GM23338 (cell line): ENCODE measurements at places on chromosomes 1 and 21. TPM values are rescaled to one million over a fixed set of nuclear protein-coding genes. Genes with fewer than 3 reads are reported as not detected.

The TFF2 gene
- not detected in 2 replicates for polyA plus RNA-seq

The MPZ gene
- polyA plus RNA-seq = 2.2 and 4.0 TPM in 2 replicates

The CHODL gene
- 0.75 and 0.95 TPM in 2 replicates for polyA plus RNA-seq

The REN gene
- polyA plus RNA-seq = not detected in 2 replicates

The CD1D gene
- 1.5 and 1.7 TPM in 2 replicates for polyA plus RNA-seq

The SDHB gene
- 112 and 121 TPM in 2 replicates for polyA plus RNA-seq

The SFN gene
- polyA plus RNA-seq = 1.8 and 3.6 TPM in 2 replicates

The ELAVL4 gene
- 1.7 and 1.9 TPM in 2 replicates for polyA plus RNA-seq

The ANGPTL1 gene
- 0.19 and 0.58 TPM in 2 replicates for polyA plus RNA-seq

The IFT25 gene
- polyA plus RNA-seq = 97.1 and 109 TPM in 2 replicates

The SPATA45 gene
- polyA plus RNA-seq = not detected in 2 replicates

The FCGR3A gene
- 0.10 TPM in 1 of 2 replicates, not detected in the other for polyA plus RNA-seq

The CFHR5 gene
- not detected in 2 replicates for polyA plus RNA-seq

The EFNA1 gene
- 3.2 and 5.1 TPM in 2 replicates for polyA plus RNA-seq

DNA sequence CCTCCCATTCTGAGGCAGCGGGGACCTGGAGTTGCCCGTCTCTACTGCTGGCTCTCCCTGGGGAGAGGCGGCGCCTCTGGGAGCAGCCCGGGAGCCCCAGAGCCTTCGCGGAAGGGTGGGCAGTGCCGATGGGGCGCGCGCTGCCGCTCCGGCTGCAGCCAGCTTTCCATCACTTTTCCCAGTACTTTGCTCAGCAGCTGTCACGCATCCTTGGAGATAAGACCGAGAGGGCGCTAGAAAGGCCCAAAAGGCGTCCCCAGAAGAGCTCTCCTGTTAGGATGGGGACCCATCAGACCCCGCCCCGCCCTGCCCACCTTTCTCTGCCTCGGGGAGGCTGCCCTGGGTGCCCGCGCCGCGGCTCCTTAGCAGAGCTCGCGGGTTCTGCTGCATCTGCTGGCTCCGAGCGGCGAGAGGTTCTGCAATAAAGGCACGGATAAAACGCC, 534 bp downstream of the KCNH1 start:
- H3K4me3 ChIP-seq = peak overlapping the region; percentile 72
- peaks cover 32% of the 10 kb centered on the region for H3K27me3 ChIP-seq
- peak; percentile 62 for DNase-seq
- no peaks in the 10 kb centered on the region for H3K36me3 ChIP-seq
- no peak overlapping the region for H3K27ac ChIP-seq
- peaks cover 8% of the 10 kb centered on the region; the same call in 1 of the 2 replicates for H3K4me1 ChIP-seq

DNA sequence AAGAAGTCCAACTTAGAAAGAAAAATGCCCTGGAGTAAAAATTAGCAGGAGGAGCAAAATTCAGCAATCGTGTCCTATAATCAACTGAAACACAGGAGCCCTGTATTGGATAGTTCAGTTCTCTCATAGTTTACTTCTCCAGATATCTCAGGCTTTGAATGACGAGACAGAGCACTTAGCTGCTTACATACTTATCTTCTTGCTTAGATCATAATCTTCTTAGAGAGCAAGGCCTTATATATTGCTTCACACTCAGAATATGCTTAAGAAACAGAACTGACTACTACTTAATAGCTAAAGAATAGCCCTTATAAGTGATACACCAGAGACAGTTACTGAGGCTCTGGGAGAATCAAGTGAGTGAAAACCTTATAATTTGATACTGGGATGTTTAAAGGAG, 38.9 kb downstream of the TOR3A start:
- peak overlapping the region; percentile 11; the same call in 1 of the 2 replicates for H3K27ac ChIP-seq
- no peak overlapping the region for H3K4me3 ChIP-seq
- H3K27me3 ChIP-seq = no peaks in the 10 kb centered on the region
- H3K36me3 ChIP-seq = peaks cover 10% of the 10 kb centered on the region

DNA sequence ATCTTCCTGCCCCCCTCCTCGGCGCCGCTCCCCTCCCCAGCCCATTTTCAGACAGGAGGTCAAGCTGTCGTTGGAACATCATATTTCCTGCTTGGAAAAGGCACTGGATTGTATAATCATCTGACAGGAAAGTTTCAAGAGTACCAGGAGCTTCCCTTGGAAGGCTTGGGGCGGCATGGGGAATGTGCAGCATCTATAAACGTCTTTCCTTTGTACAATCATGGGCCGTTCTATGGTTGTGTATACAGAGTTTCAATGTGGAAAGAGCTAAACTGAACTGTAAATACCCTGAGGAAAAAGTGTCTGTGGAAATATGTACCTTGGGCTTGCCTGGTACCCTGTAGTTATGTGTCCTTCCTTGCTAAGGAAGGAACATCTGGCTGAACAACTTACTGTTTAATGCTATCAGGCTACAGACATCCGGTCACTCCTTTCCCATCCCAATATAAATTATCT, 368.1 kb upstream of the ADGRL2 start:
- H3K4me3 ChIP-seq = no peak overlapping the region
- no peaks in the 10 kb centered on the region for H3K36me3 ChIP-seq
- 0 out of 2 replicates have a peak overlapping the region, but pooled peaks have one; percentile 91 for H3K27ac ChIP-seq
- H3K4me1 ChIP-seq = peaks cover 46% of the 10 kb centered on the region
- H3K27me3 ChIP-seq = no peaks in the 10 kb centered on the region

GRCh38 chr1:8763888-8764287, 53.6 kb downstream of the RERE start:
- H3K27me3 ChIP-seq = no peaks in the 10 kb centered on the region
- H3K27ac ChIP-seq = no peak overlapping the region
- peak; percentile 66 for DNase-seq
- peaks cover 10% of the 10 kb centered on the region; the same call in 1 of the 2 replicates for H3K4me1 ChIP-seq
- H3K4me3 ChIP-seq = no peak overlapping the region
- no peaks in the 10 kb centered on the region for H3K36me3 ChIP-seq

- no peak overlapping the region for H3K27ac ChIP-seq
- H3K36me3 ChIP-seq = peaks cover 77% of the 10 kb centered on the region
- no peaks in the 10 kb centered on the region for H3K27me3 ChIP-seq
- H3K4me3 ChIP-seq = no peak overlapping the region
- DNase-seq = no peak
Observed at GRCh38 chr1:173482683-173483082, 5.5 kb downstream of the PRDX6 start.

DNA sequence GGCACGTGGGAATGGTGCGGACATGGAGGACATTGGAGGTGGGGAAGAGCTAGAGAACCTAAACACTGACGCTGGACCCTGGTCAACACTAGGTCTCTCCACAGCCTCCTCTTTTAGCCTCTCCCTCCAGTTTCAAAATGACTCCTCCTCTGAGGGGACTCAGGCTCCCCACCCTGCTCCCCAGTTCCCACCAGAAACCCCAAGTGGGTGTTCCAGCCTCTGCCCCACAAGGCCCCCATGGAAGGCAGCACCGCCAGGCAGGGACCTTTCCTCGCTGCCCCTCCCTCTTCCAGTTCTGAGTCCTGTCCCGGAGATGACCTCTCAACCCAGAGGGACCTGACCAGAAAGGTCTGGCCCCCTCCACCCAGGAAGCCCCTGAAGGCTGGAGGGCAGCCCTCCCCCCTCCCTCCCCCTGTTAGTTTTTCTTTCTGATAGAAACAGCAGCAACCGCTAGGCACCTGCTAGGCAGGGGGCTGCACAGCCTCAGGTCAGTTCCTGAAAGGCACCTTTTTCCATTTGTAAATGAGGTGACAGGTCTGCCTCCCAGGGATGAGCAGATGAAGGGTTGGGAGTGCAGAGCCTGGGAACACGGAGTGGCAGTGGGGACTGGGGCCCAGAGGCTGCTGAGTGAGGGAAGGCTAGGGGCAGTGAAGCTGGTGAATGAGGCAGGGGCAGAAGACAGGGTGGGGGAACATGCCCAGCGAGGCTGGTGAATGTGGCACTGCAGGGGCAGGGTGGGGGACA, 9.3 kb upstream of the ITGB2 start:
- no peaks in the 10 kb centered on the region for H3K36me3 ChIP-seq
- no peak overlapping the region for H3K4me3 ChIP-seq
- H3K27me3 ChIP-seq = peaks cover 95% of the 10 kb centered on the region
- peaks cover 32% of the 10 kb centered on the region for H3K4me1 ChIP-seq
- DNase-seq = no peak

DNA sequence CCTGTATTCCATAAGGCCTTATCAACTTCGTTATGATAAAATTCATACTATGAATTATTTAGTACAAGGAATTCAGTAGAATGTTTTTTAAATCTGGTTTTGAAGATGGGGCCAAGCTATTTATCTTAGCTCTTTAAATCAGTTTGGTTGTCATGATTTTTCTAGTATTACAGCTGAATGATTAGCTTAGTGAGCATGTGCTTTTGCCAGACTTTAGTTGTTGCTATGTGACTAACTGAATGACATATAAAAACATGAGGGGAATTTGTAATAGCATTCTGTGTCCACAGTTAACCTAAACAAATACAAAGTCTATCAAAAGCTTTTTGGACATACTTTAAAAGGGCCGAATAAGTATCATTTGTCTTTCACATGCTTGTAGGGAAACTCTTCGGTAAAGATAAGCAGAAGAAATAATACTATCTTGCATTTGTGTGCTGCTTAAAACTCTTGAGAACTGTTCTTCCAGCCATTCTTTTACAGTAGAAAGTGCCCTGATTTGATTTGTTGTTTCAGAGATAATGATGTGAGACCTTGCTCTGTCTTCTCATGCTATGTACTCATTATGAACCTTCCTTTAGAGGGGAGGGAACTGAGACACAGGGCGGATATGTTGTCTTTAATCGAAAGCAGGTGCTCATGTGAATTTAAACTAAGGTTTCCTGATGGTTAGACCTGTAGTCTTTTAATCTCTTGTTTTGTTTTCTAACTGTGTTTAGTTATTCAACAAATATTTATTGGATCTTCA, 18.8 kb downstream of the NEK7 start:
- DNase-seq = no peak
- no peaks in the 10 kb centered on the region for H3K36me3 ChIP-seq
- peaks cover 17% of the 10 kb centered on the region for H3K4me1 ChIP-seq
- H3K27ac ChIP-seq = no peak overlapping the region
- H3K4me3 ChIP-seq = no peak overlapping the region

DNA sequence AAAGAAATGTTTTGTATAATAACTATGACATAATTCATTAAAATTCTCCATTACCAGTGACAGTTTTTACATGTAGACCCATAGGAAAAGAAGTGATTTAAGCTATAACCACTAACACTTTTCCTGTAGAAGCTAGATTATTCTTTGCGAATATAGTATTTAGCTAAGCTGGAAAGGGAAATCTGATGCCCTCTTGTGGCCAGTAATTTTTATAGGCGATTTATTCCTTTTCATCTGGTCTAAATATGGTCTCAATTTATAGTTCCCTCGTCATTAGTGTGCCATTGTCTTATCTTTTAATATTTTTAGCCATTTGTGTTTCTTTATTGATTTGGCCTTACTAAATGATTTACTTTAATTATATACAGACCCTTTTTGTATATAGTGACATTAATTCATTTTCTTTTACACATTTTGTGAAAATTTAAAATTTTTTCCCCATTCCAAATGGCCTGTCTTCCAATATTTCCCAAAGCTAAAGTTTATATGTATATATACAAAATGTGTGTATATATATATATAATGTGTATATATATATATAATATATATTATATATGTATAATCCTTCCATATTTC, 26.7 kb downstream of the BTG3 start:
- H3K27ac ChIP-seq = no peak overlapping the region
- H3K4me1 ChIP-seq = no peaks in the 10 kb centered on the region
- peak; percentile 61 for DNase-seq
- no peaks in the 10 kb centered on the region for H3K27me3 ChIP-seq
- H3K36me3 ChIP-seq = no peaks in the 10 kb centered on the region

DNA sequence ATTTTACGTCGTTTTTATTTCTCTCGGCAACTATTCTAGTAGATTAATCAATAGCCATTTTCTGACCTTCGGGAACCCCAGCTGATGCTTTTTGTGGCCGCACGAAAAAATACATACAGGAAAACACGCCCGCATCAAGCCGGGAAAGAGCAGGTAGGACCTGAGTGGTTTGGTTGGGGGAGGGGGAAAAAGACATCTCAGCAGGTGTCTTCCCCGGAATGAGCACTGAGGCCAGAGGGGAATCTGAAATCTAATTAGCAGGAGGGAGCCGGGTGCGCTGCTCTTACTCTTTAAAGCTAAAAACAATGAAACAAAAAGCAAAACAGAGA, 618 bp upstream of the FOXD3 start:
- DNase-seq = peak; percentile 91
- peaks cover 57% of the 10 kb centered on the region for H3K27me3 ChIP-seq
- H3K36me3 ChIP-seq = no peaks in the 10 kb centered on the region

- H3K27me3 ChIP-seq = no peaks in the 10 kb centered on the region
- no peaks in the 10 kb centered on the region for H3K36me3 ChIP-seq
- no peak overlapping the region for H3K27ac ChIP-seq
Observed at GRCh38 chr1:63651161-63651701, 58.0 kb downstream of the PGM1 start.

- H3K36me3 ChIP-seq = no peaks in the 10 kb centered on the region
- no peaks in the 10 kb centered on the region for H3K27me3 ChIP-seq
- no peak for DNase-seq
- H3K4me3 ChIP-seq = no peak overlapping the region
- H3K27ac ChIP-seq = no peak overlapping the region
Observed at GRCh38 chr1:231958448-231958847, 331.9 kb downstream of the DISC1 start.

DNA sequence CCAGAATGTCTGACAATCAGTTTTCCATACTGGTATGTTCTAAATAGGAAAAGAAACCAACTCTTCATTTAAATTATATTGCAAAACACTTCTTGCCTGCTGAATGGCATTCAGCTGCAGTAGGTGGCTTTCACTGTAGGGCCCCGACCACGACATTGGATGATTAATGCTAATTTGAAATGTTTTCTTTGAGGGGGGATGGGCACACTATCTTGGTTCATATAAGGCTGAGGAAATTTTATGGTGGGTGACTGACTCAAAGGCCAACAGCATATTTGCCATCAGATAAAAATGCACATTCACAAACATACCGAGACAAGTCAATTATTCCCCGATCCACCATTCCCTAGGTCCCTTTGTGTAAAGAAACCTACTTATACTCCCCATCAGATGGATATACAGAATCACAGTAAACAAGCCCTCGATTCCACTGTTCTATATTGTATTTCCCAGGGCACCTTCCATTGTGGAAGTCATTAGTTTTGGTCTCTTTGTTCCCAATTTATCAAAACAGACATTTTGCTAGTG, 464.2 kb upstream of the DAB1 start:
- no peaks in the 10 kb centered on the region for H3K36me3 ChIP-seq
- H3K27ac ChIP-seq = no peak overlapping the region
- H3K4me1 ChIP-seq = peaks cover 16% of the 10 kb centered on the region
- no peaks in the 10 kb centered on the region for H3K27me3 ChIP-seq
- H3K4me3 ChIP-seq = no peak overlapping the region

GRCh38 chr1:119656410-119656955, 8.4 kb upstream of the ZNF697 start:
- no peak for DNase-seq
- H3K27me3 ChIP-seq = no peaks in the 10 kb centered on the region
- no peak overlapping the region for H3K27ac ChIP-seq
- peaks cover 24% of the 10 kb centered on the region for H3K4me1 ChIP-seq
- no peak overlapping the region for H3K4me3 ChIP-seq

GRCh38 chr1:85582687-85583591, 2.4 kb downstream of the CCN1 start:
- H3K4me3 ChIP-seq = peak overlapping the region; percentile 81

DNA sequence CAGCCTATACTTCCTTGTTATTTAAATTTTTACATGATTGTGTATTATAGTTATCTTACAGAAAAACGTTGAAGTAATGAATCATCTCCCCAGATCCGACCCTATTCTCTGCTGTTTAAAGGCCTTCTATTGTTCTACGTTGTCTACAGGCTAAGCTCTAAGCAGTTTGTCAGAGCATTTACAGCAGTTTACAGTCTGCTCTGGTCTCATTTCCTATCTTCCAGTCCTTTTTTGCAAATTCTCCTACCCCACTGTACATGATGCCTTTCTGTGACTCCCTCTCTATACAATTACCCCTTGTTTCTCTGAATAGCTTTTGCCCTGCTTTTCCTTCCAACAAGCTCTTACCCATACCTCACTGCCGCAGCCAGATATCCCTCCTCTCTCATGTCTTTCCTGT, 319.2 kb upstream of the FMN2 start:
- no peaks in the 10 kb centered on the region for H3K36me3 ChIP-seq
- peaks cover 15% of the 10 kb centered on the region for H3K4me1 ChIP-seq
- no peak overlapping the region for H3K27ac ChIP-seq
- no peaks in the 10 kb centered on the region for H3K27me3 ChIP-seq
